Mammary epithelial cell (primary cell): ENCODE measurements at places on chromosomes 12 and 14. TPM values are rescaled to one million over a fixed set of nuclear protein-coding genes. Genes with fewer than 3 reads are reported as not detected.

The LBHD2 gene
- not detected for polyA plus RNA-seq

The SARNP gene
- polyA plus RNA-seq = 71.6 TPM

The MMP17 gene
- polyA plus RNA-seq = 8.1 TPM

The CSAD gene
- 7.8 TPM for polyA plus RNA-seq

The TAS2R13 gene
- not detected for polyA plus RNA-seq

The MYL2 gene
- 0.26 TPM for polyA plus RNA-seq

The OR4E2 gene
- polyA plus RNA-seq = not detected

The TMX1 gene
- 21.4 TPM for polyA plus RNA-seq
